ENCODE measurements at places on chromosomes 6 and 20. TPM values are rescaled to one million over a fixed set of nuclear protein-coding genes. Genes with fewer than 3 reads are reported as not detected.

- H3K27me3 ChIP-seq: peaks cover 4% of the 10 kb centered on the region
- H3K4me1 ChIP-seq: peaks cover 27% of the 10 kb centered on the region
- no peaks in the 10 kb centered on the region for H3K36me3 ChIP-seq
- H3K4me3 ChIP-seq: no peak overlapping the region
Observed at GRCh38 chr20:62742979-62743776, 34.5 kb downstream of the NTSR1 start.

DNA sequence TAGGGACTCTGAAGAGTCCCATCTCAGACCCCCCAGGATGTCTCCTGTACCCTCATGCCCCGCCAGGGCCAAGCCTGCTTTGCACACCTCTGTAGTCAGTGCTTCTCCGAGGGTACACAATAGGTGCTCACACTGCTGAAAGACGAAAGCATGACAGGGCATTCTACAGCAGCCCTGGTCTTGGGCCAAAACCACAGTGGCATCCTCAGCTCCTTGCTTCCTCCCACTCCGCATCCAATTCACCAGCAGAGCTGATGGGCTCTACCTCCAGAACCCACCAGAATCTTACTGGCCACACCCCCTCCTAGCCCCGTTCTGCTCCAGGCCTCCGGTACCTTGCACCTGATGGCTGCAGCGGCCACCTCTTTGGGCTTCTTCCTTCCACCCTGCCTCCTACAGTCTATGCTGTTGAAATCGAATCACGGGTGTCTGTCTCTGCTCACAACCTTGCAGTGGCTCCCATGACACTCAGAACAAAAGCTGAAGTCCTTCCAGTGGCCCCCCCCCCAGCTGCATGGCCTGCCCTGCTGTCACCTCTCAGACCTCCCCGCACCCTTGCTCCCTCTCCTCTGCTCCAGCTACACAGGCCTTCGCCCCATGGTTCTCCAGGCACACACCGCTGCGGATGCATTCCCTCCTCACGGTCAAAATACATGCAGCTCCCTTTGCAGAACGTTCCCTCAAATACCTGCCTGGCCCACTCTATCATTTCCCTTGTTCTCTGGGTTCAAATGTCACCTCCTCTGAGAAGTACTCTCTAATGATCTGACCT, 1.2 kb downstream of the ANGPT4 start:
- no peak overlapping the region for H3K4me3 ChIP-seq
- H3K4me1 ChIP-seq: no peaks in the 10 kb centered on the region
- no peak for DNase-seq
- no peak overlapping the region for H3K27ac ChIP-seq
- peaks cover 2% of the 10 kb centered on the region for H3K27me3 ChIP-seq
- H3K36me3 ChIP-seq: no peaks in the 10 kb centered on the region

DNA sequence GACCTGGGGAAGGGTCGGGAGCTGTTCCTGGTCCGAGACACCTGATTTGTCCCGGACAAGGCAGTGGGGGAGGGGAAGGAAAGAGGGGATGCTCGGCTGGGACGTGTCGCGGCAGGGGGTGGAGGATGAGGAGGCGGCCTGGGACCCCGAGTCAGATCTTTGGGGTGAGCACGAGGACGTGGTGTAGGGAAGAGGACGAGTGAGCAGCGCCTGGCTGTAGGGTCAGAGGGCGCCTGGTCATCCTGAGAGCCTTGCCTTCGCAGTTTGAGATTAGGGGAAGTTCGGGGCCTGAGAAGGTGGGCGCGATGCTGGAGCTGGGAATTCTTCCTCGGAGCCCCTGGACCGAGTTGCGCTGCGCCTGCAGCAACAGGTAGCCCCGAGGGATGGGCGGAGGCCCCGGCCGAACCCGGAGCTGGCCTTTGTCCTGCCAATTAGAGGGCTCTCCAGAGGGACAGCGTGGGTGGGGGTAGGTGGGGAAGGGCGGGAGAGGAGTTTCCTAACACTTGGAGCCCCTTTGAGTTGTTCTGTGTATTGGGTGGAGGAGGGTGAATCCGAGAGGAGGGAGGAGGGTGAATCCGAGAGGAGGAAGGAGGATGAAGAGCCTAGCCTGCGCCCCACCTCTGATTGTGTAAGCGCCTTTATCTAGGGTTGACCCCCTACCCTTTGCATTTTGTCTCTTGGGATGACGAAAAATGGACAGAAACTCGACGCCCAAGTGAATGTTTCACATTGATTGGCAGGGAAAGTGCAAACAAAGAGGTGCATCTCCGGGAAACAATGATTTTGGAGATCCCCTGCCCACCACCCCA, 72.0 kb downstream of the SOX4 start:
- peaks cover 30% of the 10 kb centered on the region for H3K27me3 ChIP-seq
- no peak for DNase-seq
- H3K4me1 ChIP-seq: peaks cover 10% of the 10 kb centered on the region
- no peak overlapping the region for H3K27ac ChIP-seq
- H3K4me3 ChIP-seq: no peak overlapping the region

DNA sequence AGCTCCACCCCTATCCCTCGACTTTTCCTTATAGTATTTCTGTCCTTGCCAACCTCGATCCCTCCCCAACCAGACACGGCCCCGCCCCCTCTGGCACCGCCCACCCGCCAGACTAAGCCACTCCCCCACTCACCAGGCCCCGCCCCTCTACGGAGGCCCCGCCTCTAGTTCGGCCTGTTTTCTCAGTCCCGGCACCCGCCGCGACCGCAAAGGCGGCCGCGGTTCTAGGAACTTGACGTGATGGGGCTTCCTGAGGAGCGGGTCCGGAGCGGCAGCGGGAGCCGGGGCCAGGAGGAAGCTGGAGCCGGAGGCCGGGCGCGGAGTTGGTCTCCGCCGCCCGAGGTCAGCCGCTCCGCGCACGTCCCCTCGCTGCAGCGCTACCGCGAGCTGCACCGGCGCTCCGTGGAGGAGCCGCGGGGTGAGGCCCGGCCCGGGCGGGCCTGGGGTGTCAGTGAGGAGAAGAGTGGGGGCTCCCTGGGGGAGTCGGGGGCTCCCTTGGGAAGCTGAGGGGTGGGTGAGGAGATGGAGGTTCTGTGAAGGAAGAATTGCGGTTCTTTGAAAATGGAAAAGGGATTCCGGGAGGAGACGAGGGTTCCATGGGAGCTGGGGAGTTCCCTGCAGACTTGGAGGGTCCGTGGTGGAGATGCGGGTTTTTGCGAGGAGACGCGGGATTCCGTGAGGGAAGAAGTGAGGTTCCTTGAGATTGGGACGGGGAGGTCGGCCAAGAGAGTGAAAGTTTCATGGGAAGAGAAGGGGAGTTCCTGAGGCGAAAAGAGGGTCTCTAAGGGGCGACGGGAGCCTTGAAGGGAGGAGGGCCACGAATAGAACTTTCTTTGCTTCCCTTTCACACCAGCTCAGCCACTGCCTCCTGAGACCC, at the start of gene ACSS2:
TSS of gene ACSS2 (plus strand) at position 207 of the 877 bp plus-strand sequence. CDS start at position 241, 34 bp downstream.
- H3K36me3 ChIP-seq: no peaks in the 10 kb centered on the region
- H3K27me3 ChIP-seq: peaks cover 16% of the 10 kb centered on the region
- peak within 1 kb of the TSS; percentile 88 for H3K4me3 ChIP-seq
- peak within 1 kb of the TSS; percentile 78 for H3K27ac ChIP-seq
- peak; percentile 84 for DNase-seq
- peaks cover 44% of the 10 kb centered on the region for H3K4me1 ChIP-seq

DNA sequence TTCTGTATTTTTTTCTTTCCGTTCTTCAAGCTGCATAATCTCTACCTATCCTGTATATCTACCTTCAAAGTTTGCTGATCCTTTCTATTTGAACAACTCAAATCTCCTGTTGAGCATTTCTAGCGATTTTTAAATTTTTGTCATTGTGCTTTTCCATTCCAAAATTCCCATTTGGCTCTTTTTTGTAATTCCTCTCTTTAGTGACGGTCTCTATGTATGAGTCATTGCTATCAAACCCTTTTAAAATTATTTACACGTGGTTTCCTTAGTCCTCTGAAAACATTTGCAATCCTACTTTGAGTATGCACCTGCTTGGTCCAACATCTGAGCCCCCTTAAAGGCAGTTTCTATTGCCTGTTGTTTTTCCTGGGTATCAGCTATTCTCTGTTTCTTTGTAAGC, 100.5 kb upstream of the FOXC1 start:
- no peak overlapping the region for H3K27ac ChIP-seq
- no peaks in the 10 kb centered on the region for H3K4me1 ChIP-seq
- H3K4me3 ChIP-seq: no peak overlapping the region
- H3K27me3 ChIP-seq: no peaks in the 10 kb centered on the region
- H3K36me3 ChIP-seq: no peaks in the 10 kb centered on the region

DNA sequence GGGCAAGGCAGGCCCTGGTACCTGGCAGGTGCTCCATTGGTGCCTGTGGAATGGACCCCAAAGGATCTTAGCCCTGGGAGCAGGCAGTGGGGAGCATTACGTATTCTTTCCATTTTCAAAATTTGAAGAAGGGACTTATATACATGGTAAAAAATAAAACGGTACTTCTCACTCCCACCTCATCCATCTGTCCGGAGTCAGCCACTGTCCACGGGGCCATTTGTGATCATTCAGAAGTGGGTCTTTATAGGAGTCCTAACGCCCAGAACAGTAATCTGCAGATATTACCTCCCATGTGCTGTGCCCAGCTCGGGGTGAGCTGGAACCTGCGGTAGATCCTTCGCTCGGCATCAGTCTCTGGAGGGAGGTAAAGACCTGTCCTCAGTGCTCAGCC, 110.4 kb downstream of the SYCP2 start:
- no peaks in the 10 kb centered on the region for H3K27me3 ChIP-seq
- DNase-seq: no peak
- H3K27ac ChIP-seq: no peak overlapping the region
- H3K4me1 ChIP-seq: no peaks in the 10 kb centered on the region
- H3K4me3 ChIP-seq: no peak overlapping the region

The VSX1 gene
- not detected for polyA plus RNA-seq

GRCh38 chr6:143485967-143486366, 25.6 kb downstream of the FUCA2 start:
- H3K36me3 ChIP-seq: peaks cover 18% of the 10 kb centered on the region
- H3K27ac ChIP-seq: no peak overlapping the region
- no peaks in the 10 kb centered on the region for H3K4me1 ChIP-seq
- no peak overlapping the region for H3K4me3 ChIP-seq
- no peak for DNase-seq

The PRDM13 gene
- polyA plus RNA-seq: not detected

The SCGN gene
- polyA plus RNA-seq: not detected

- H3K27ac ChIP-seq: no peak overlapping the region
- peaks cover 36% of the 10 kb centered on the region for H3K4me1 ChIP-seq
- peak; percentile 15 for DNase-seq
Observed at GRCh38 chr20:8389381-8390036, 257.4 kb downstream of the PLCB1 start.

DNA sequence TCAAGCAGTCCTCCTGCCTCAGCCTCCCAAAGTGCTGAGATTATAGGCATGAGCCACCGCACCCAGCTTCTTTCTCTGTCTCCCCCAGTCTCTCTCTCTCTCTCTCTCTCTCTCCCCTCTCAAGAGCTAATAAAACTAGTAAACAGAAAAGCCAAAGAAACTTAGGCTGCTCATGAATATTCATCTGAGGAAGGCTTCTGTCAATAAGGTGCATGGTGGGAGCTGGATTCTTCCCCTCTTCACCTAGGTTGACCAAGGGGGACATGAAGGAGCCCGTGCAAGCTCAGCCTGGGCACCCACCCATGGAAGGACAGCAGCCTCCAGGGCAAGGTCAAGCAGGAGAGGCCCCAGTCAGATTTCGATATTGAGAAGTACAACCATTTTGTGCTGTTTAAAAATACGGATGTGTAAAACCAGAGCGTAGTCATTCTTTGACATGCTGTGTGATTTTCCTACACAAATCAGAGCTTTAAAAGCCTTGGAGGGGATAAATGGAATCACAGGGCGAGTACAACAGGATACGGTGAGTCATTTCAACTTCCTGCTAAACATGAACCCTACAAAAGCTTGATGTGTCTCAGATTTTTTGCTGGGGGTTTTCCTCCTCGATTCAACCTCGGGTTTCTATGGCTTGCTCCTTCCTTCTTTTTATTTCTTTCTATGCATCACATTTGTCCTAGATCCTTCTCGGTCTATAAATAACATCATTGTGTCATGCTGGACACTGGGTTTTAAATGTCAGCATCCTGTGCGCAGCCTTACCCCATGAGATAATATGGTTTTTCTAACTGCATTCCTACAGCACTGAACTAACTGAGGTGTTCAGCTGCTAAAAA, 368.9 kb upstream of the JARID2 start:
- peak overlapping the region; percentile 75 for H3K4me3 ChIP-seq
- peak; percentile 47 for DNase-seq
- no peaks in the 10 kb centered on the region for H3K27me3 ChIP-seq
- peak overlapping the region; percentile 89 for H3K27ac ChIP-seq

The ACSS2 gene
- 4.9 TPM for polyA plus RNA-seq

DNA sequence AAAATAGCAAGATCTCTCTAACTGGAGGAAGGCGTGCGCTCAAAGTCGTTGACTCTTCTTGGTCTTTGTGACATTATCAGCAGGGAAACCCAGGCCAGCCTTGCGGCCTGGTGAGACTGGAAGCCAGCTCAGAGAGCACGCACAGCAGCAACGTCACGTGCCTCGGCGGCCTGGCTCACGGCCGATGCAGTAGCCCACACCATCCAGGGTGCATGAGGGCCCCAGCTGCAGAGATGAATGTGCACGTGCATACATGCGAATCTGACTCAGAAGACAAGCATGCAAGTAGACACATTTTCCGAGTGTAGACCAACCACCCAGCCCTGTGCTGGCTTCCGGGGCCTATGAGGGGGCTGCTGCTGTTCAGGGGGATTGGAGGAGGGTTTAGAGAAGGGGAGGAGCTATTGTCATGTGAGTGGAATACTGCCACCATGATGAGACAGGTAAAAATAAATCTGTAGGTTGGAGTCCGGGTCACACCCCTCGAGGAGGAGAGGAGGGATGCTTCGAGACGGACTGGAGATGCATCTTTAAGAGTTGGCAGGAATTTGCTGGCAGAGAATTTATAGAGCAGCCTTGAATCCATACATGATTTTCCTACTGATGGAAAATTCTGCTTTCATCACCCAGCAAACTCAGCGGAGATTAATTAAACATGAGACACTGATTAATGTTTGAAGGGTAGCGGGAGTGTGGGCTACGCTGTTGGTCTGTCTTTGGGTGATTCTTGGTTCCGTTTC, 388.2 kb downstream of the CDH4 start:
- H3K27me3 ChIP-seq: peaks cover 2% of the 10 kb centered on the region
- DNase-seq: no peak
- no peaks in the 10 kb centered on the region for H3K4me1 ChIP-seq
- H3K27ac ChIP-seq: no peak overlapping the region
- H3K36me3 ChIP-seq: no peaks in the 10 kb centered on the region

- DNase-seq: no peak
- no peaks in the 10 kb centered on the region for H3K4me1 ChIP-seq
- H3K27ac ChIP-seq: no peak overlapping the region
Observed at GRCh38 chr6:95548188-95548786, 29.0 kb upstream of the MANEA start.

The ZFP57 gene
- polyA plus RNA-seq: 9.0 TPM

DNA sequence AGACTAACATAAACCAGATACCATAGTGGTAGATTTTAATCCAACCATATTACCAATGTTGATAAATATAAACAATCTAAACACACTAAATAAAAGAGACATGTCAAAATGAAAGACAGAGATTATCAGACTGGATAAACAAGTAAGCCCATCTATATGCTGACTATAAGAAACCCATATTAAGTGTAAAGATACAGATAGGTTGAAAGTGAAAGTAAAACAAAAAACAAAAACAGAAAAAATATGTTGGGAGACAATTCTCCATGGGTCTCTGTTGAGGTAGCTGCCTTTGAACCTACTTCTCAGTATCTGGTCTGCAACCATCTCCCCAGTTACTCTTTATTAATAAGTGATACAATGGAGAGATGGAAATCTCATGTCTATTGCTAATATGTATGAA, 21.2 kb downstream of the REV3L start:
- H3K4me3 ChIP-seq: peak overlapping the region; percentile 75
- peaks cover 30% of the 10 kb centered on the region for H3K36me3 ChIP-seq
- peak; percentile 28 for DNase-seq
- H3K27me3 ChIP-seq: no peaks in the 10 kb centered on the region

The OR2B6 gene
- polyA plus RNA-seq: not detected

GRCh38 chr6:129785756-129786135, 75.4 kb downstream of the TMEM244 start:
- H3K27me3 ChIP-seq: peaks cover 6% of the 10 kb centered on the region
- no peak overlapping the region for H3K4me3 ChIP-seq
- H3K36me3 ChIP-seq: no peaks in the 10 kb centered on the region

All from immature natural killer cell (primary cell).